ENCODE measurements at places on chromosomes 4 and X. TPM values are rescaled to one million over a fixed set of nuclear protein-coding genes. Genes with fewer than 3 reads are reported as not detected.

The TREX2 gene
- total RNA-seq, result 9.8 TPM

The PPBP gene
- not detected for total RNA-seq

The UNC5C gene
- total RNA-seq, result not detected

The STBD1 gene
- total RNA-seq, result 3.3 TPM

The PDCL2 gene
- not detected for total RNA-seq

The TMEM150C gene
- not detected for total RNA-seq

The ARHGEF6 gene
- not detected for total RNA-seq

The ODAPH gene
- total RNA-seq, result not detected

The SPANXA2 gene
- not detected for total RNA-seq

The RS1 gene
- total RNA-seq, result not detected

The AR gene
- total RNA-seq, result not detected

GRCh38 chrX:75746891-75747639, 38.0 kb downstream of the MAGEE2 start:
- peak; percentile 5 for DNase-seq

- DNase-seq, result peak; percentile 38
Measured at GRCh38 chrX:74613370-74614092, 893 bp downstream of the RLIM start.

GRCh38 chr4:145920205-145920604, 18.4 kb downstream of the ZNF827 start:
- DNase-seq, result no peak

GRCh38 chrX:42680666-42681065, 97.3 kb downstream of the PPP1R2C start:
- peak; percentile 33 for DNase-seq

DNA sequence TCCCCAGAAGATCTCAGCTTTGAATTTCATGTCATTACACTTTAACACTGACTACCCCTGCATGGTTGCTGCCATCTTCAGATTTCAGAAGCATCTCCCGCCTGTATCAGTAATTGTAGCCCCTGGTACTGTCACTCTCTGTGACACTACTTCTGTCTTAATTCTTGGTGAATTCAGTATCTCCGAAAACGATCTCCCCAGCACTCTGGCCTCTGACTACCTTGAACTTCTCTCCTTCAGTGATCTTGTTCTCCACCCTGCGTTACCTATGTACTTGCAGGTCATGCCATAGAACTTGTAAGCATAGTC, 53.8 kb upstream of the ABCG2 start:
- DNase-seq, result no peak

- DNase-seq, result no peak
Measured at GRCh38 chr4:114927881-114928280, 185.5 kb downstream of the NDST4 start.

GRCh38 chr4:109914322-109914721, 1.6 kb downstream of the EGF start:
- no peak for DNase-seq

DNA sequence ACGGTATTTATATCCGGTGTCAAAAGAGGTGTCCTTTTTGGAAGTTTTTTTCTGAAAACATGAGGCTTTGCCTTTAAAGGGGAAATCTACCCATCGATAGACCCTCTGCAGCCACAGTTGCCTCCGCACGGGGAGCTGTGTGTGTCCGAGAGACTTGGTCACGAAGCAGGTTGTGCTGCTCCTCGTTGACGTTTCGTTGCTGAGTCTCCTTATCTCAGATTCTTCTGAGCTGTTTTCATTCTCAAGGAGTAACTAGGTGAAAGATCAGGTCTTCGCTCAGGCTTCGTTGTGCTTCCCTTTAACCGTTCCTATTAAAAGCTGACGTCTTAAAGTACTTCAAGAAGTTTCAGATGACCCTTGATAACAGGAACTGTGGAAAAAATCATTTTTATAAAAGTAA, 23.8 kb downstream of the TRMT44 start:
- DNase-seq, result no peak

GRCh38 chrX:15059474-15059873, 186.3 kb downstream of the MOSPD2 start:
- DNase-seq, result no peak

DNA sequence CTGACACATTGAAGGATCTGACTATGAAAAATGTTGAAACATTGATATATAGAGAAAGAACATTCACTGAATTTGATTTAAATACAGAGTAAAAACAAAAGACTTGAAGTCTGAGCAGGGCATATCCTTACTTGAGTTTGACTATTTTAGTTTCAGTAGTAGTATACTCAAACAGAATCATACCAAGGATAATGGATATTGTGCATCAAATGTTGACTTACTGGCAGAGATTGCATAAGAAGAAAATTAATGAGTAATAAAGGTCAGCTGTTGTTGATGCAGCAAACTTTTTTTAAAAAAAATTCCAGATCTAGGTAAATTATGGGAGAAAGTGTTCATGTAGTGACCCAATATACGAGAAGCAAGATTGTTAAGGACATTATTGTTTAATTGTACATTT, 94.5 kb upstream of the APOOL start:
- no peak for DNase-seq

DNA sequence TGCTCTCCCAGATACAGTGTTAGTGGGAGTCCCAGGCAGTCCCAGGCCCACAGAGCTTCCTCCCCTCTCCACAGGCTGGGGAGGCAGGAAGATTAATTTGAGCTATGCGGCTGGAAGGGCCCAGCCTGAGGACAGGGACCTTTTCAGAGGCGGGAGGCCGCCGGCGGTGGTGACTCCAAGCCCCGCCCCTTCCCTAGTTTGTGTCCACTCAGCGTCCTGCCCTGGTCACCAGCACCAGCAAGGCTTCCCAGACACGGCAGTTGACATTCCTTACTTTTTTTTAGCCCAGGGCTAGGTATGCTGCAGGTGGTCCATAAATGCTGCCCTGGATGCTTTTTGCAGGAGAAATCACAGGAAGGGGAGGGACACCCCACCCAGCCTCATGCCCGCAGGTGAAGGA, 67.7 kb upstream of the LRPAP1 start:
- DNase-seq, result no peak

DNA sequence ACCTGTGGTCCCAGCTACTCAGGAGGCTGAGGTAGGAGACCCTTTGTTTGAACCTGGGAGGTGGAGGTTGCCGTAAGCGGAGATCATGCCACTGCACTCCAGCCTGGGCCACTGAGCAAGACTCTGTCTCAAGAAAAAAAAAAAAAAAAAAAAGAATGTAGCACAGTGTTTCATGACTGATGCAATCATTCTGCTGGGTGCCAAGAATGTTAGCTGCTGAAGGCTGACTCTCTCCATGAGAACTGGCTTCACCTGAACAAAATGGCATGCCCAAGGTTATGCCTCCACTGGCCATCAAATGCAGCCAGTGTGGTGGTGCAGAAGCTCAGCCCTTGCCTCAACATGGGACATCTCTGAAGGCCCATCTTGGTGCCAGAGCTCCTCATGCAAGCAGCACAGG, 412.1 kb downstream of the ADAM29 start:
- no peak for DNase-seq

DNA sequence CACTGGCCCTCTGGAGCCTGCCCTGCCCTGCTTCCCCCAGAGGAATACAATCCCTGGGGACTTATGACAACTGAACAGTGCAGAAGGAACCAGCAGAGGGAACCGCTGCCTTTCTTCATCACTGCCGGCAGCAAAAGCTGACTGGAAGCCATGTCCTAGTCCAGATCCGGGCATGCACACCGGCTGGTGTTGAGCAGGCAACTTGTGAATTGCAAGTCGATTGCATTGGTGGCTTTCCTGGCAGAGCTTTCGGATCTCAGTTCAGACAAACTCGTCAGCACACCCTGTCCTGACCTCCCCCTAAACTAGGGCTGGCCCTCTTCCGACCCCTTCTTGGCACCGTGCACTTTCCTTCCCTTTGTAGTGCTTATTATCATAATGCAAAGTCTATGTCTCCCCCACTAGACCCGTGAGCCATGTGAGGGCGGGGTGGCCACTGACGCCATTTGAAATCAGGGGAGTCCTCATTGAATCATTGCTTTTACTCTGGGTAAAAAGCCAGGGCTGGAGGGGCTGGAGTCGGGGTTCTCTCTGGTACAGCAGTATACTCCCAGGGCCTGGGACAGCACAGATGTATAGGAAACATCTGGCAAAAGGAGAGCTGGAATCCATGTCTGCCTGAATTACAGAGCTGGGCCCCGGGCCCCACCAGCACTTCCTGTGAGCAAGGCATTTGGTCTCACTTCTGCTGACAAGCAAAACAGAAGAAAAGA, 1.8 kb downstream of the ARHGAP4 start:
- DNase-seq, result peak; percentile 62

DNA sequence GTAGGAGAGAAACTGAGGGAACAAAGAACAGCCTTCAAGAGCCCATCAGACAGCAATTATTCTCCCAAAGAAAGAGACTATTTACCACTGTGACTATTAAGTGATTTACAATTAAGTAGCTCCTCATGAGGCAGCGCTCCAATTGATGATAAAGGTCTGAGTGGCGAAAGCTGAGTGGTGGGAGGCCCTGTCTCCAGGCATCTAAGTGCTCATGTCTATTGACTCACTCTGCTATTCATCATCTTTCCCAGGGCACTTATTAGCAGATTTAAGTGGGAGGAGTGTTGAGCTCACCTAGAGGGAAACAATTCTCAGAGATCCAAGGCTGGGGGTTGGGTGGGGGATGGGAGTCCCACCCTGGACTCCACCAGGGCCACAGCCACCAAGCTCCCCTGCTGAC, 23.3 kb downstream of the AMER1 start:
- no peak for DNase-seq

DNA sequence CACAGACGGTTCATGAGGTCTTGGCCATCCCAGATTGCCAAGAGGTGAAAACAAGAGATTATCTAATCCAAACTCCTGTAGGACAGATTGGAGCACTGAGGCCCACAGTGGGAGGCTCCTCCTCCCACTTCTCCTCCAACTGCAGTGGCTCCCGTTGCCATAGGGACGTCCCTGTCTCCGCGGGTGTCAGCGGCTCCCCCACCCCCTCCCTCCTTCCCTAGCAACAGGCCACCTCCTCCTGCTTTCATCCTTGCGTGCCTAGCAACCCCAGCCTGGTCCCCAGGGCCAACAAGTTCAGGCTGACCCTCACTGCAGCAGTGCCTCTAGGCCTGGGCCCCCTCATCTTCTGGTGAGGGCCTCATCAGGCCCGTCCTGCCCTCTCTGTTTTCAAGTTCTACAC, 6.8 kb upstream of the IQSEC2 start:
- DNase-seq, result peak; percentile 15

- DNase-seq, result no peak
Measured at GRCh38 chr4:16663732-16664131, 234.7 kb downstream of the LDB2 start.

DNA sequence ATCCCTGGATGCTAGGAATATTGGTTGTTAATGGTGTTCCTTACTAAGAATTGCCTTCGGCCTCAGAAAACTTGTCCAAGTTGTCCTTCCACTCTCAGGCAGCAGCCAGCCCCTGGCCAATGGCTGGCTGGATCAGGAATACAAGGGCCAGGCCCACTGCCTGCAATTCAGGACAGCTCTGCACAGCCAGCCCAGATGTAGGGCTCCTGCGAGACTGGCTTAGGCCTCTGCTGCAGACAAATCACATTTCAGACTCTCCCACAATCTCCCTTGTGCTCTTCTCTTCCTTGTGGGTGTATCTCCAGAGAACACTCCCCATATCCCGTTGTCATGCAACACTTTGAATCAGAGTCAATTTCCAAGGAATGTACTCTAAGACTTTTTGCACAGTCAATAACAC, 747.6 kb upstream of the FTHL17 start:
- no peak for DNase-seq

DNA sequence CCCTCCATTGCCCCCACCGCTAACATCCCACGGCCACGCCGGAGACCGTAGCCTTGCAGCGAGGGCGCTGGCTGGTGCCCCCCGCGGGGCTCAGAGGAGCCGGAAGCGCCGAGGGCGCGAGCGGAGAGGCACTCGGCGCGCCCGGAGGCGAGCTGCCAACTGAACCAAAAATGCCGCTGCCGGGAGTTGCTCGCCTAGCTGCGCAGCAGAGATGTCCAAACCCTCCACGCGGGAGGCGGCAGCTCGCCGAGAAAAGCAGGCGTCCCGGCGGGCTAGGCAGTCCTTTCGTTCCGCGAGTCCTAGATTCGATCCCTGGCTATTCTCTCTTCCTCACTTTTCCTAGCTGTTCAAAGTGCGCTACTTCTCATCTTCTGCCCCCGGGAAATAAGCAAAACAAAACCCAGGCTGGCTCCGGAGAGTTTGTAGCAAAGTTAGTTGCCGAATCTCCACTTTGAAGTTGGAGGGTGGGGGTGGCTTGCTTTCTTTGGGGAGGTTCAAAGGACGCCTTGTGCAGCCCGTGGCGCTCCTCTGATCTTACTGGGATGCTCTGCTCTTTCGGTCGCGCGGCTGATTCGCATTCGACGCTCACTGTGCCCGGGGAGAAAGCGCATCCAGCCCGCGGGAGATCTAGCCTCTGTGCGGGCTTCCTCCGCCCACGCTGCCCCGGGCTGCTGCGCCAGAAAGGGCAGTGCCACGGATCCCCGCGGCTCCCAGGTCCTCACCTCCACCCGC, 723 bp downstream of the NKX6-1 start:
- DNase-seq, result no peak

DNA sequence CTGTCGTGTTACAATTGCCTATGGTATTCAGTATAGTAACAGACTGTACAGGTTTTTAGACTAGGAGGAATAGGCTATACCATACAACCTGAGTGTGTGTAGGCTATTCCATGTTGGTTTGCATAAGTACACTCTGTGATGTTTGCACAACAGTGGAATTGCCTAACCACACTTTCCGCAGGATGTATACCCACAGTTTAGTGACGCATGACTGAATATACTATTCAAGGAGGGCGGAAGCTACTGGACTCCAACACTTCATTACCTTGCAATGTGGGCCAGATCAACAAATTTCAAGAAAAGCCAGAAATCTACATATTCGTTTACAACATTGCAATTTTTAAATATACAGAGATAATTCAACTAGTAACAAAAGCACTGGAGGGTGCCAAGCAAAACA, 317.2 kb downstream of the PDGFC start:
- DNase-seq, result no peak

DNA sequence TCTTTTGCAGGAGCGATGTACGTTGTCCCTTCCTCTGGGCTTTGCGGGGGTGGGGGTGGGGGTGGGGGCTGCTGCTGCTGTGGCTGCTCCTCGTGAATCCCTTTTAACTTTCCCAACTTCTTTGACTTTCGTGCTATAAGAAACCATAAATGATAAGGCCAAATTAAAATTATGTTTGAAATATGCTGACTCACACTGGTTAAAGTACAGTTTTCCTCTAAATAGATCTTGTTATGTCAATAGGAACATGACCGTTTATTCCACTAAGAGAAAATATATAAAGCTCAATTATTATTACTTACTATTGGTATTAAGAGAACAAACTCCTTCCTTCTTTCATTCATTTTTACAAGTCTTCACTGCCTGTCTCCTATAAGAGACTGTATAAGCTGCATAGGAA, 287.4 kb downstream of the NR3C2 start:
- no peak for DNase-seq
